NCI-H1105 treated with DMSO at 0.1 percent for 48 hours (cell line): ENCODE measurements at places on chromosomes 6 and 20.
A peak's percentile ranks its signal among the peaks of the same experiment; 100 is the strongest.

DNA sequence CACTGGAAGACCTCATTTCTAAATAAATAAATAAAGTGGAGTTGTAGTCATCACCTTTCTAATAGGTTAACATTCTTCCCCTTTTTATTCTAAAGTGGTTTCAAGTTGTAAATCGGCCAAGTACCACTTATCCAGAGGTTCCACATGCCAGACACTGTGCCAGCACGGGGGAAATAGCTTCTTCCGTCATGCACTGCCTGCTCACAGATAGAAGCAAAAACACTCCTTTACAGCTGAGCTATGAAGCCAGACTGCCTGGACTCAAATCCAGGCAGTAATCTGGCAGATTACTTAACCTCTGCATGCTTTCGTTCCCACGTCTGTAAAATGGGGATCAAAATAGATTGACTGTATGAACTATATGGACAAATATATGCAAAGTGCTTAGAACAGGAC lies 17.2 kb upstream of the SCML4 start:
- peak; percentile 84 for DNase-seq

DNA sequence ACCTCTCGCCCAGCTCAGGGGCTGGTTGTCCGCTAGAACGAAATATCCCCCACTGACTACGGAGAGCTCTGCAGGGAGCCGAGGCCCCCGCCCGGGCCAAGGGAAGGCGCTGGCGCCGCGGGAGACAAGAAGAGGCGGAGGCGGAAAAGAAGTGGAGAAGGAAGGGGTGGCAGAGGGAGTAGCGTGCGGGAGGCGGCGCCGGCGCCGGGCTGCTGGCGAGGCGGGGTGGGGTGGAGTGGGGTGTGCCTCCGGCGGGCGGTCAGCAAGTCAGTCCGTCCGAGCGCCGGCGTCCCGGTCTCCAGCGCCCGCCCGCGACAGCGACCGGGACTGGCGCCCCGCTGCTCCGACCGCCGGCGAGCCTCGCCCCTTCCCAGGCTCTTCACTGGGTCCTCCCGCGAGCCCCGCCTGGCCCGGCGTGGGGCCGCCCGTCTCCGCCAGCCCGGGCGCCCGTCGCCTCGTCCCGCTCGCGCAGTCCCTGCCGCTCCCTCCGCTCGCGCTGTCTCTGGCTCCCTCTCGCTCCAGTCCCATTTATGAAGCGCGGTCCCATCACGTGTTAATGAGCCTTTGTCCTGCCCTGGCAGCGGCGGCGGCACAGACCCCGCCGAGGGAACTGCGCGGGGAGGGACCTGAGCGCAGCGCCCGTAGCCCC lies at the start of gene CNR1:
TSS of gene CNR1 (minus strand) at position 504 of the 649 bp plus-strand sequence. CDS start 21,073 bp downstream, outside the sequence.
- DNase-seq: peak; percentile 68

- DNase-seq: no peak
Observed at GRCh38 chr20:32621891-32622584, 36.9 kb upstream of the NOL4L start.

- no peak for DNase-seq
Observed at GRCh38 chr6:149140137-149140909, 177.2 kb upstream of the TAB2 start.

- DNase-seq: peak; percentile 7
Observed at GRCh38 chr6:3741477-3741871, 10.0 kb downstream of the PXDC1 start.

- no peak for DNase-seq
Observed at GRCh38 chr6:85417336-85417735, 32.5 kb upstream of the NT5E start.

- DNase-seq: no peak
Observed at GRCh38 chr6:11017090-11017489, 27.0 kb downstream of the ELOVL2 start.

DNA sequence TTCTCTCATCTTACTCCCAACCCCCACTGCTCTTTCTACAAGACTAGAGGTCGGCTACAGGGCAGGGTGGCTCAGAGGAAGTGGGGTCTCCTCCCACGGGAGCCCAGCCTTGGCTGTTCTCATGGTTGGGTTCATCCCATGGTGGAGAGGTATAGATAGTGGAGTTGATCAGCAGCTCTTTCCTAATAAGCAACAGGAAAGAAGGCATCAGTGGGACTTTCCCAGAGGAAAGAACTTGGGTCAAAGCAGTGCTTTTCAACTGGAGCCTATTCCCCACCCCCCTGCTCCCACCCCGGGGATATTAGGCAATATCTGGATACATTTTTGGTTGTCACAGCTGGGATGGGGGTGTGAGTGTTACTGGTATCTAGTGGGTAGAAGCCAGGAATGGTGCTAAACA lies 200.9 kb downstream of the NFATC2 start:
- no peak for DNase-seq

DNA sequence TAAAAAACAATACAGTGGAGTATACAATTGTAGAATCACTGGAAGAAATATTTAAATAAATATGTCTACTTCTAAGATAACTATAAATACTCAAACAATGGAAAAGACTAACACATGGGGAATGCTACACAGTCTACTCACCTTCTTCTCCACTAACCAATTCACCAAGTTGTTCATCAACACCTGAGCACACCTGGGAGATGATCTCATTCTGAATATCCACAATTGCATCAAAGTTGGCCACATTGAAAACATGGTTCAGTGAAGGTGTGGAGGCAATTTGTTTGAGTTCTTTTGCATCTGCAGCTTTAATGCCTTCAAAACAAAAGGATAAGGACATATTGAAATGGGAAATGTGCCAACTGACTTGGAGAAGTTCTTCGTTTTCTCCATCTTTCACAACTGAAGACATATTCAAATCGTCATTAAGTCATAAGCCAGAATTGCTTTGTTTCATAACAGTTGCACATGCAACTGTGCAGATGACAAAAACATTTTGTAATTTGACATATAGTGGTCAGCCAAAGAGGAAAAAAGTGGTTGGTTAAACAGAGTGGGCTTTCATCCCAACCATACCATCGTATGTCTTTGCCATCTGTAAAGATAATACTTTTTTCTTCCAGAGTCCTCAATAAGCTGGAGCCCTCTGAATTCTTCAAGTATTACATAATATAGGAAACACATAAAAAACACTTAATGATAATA lies 17.5 kb downstream of the COL12A1 start:
- no peak for DNase-seq

DNA sequence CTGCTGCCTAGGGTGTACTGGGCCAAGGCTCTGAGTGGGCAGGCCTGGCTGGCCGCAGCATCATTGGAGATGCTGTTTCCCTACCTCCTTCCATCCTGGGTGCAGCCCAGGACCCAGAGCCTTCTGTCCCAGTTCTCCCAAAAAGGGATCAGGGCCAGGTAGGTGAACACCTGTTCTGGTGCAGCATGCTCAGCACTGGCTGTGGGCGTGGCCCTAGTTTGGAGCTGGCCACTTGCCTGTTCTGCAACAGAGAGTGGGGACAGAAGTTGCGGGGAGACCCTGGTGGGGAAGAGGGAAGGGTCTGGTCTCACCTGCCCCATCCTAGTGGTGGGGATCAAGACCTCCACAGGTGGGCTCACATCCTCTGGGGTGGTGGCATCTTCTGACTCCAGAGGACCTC lies 1.4 kb upstream of the ARMC12 start:
- DNase-seq: no peak

DNA sequence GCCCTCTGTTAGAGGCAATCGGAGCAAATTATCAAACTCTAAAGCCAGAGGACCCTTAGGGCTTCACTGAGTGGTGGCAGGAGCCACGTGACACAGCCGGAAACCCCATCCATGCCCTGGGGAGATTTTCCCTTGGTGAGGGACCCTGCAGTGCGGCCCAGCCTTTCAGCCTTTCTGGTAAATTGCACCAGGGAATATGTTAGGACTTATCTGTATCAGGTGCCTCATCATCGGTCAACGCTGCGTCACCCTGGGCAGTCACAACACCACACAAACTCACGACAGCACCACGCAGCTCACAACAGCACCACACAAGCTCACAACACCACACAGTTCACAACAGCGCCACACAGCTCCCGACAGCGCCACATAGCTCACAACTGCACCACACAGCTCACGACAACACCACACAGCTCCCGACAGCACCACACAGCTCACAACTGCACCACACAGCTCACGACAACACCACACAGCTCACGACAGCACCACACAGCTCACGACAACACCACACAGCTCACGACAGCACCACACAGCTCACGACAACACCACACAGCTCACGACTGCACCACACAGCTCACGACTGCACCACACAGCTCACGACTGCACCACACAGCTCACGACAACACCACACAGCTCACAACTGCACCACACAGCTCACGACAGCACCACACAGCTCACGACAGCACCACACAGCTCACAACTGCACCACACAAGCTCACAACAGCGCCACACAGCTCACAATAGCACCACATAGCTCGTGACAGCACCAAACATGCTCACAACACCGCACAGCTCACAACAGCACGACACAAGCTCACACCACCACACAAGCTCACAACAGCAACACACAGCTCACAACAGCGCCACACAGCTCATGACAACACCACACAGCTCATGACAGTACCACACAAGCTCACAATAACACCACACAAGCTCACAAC lies 199.0 kb downstream of the DLL1 start:
- no peak for DNase-seq

DNA sequence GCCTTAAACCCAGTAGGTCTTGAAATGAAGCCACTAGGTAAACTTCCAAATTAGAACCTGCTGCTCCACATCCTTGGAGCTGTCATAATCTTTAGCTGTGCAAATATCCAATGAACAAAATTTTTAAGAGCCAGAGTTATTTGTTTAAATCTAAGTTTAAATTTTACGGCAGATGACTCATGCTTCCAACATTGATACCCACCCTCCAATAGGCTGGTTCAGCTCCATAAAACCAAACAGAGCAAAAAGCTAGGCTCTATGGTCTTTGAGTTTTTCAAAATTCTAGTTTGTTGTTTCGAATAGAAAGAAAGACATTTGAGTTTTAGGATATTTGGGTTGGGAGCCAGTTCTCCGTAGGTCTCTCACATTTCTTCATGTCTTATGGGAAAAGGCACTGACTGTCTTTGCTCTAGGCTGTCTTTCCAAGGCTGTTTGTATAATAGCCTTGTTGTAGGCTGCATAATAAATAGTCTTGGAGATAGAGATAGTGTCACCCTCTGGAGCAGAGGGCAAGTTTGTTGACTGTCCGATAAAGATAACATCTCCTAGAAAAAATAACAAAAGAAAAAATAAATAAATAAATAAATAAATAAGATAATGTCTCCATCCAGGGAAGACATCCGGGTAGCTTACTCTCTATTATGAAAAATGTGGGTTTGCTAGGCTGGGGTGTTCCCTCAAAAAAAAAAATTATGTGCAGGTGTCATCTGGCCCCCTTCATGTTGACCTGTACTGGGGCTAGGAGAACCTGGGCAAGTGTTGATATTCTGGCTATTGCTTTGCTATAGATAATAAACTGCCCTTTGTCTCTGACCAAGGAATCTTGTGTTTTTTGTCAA lies 36.5 kb downstream of the SLC2A12 start:
- no peak for DNase-seq

- DNase-seq: no peak
Observed at GRCh38 chr20:17507531-17507930, 23.6 kb downstream of the BFSP1 start.

- peak; percentile 87 for DNase-seq
Observed at GRCh38 chr6:5782783-5783547, 223.8 kb downstream of the NRN1 start.

DNA sequence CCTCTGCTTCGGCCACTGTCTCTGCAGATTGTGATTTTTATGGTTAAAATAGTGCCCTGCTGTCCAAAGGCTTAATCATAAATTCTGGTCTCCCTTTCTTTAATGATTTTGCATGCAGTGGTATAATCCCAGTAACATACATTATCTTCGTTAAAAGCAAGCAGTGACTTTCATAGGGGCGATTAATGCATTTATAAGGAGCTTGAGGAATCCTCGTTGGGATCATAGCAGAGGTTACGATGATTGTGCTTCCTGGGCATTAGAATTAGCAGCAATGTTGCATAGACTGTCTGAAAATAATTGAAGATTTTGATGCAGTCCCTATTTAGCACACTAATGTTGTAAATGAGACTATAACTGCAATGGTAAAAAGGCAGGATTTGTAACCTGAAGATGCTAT lies 181.3 kb downstream of the PRL start:
- no peak for DNase-seq
